HEK293T (cell line): ENCODE measurements at places on chromosomes 12 and 14.

DNA sequence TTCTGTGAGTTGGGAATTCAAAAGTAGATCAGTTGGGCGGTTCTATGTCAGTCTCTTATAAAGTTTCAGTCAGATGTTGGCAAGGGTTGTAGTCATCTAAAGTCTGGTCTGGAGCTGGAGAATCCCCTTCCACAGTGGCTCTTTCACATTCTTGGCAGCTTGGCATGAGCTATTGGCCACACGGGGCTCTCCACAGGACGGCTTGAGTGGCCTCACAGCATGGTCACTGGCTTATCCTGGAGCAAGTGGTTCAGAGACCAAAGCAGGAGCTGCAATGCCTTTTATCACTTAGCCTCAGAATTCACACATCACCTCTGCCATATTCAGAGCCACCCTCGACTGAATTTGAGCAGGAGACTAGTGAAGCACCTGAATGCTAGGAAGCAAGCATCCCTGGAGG is 7.1 kb upstream of the KICS2 start:
- no peak for DNase-seq

DNA sequence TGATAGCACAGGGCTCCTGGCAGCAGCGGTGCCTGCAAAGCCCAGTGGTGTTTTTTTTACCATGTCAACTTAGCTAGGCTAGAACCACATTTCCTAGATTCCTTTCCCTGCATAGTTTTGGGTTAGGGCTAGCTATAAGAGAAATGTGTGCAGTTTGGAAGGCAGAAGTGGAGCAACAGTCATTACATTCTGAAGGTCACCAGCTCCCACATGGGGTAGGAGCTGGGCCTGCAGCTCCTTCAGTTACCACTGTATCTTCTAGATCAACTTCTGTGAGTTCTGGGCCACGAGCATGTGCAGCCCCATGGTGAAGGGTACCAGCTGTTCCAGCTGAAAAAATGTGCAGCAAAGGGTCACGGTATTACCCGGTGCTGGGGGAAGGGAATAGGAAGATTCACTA is 2.3 kb upstream of the SLC25A3 start:
- no peak for DNase-seq

- DNase-seq = peak; percentile 30
Measured at GRCh38 chr12:81077329-81077685, 572 bp upstream of the ACSS3 start.

DNA sequence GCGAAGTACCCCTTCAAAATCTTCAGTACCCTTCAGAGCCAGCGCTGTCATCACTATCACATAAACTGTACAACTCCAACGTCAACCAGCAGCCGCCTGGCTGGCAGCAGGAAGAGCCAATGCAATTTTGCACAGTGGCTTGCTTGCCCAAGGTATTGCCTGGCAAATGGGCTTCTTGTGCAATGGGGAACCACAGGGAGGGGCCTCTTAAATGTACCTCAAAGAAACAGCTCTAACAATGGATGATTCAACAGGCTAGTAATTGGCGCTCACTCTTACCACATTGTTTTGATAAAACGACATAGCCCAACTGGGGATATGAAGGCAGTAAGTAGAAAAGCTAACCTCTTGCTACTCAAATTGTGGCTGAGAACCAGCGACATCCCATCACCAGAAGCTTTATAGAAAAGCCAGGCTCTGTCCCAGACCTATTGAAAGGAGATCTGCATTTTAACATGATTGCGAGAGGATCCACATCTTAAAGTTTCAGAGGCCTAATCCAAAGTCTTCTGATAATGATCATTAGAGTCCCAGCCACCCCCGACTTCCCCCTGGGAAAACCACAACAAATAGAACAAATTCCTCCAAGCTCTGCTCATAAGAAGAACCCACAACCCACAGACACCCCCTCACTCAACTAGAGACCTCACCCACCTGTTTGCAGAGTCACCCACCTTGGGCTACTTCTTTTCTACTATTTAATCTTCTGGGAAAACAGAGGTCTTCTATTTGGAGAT is 125.3 kb upstream of the HIF1A start:
- no peak for DNase-seq
